ENCODE measurements at places on chromosomes 3 and 15.

- no peak for DNase-seq
Measured at GRCh38 chr3:10240799-10241198, 7.5 kb upstream of the TATDN2 start.

DNA sequence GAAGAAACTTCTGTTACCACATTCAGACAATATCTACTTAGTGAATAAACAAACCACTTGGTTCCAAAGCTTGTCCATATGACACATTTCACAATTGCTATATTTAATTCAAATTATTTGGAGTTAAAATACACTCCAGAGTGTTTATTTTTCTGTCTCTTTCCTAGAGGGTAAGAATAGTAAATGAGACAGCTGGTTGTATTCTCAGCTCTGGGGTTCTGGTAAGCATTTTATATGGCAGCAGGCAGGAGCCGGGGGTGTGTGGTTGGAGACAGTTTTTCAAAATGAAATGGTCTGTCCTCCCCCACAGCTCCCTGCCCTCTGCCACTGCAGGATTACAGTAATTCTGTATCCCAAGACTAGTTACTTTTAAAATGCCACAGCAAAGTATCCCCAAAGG lies 10.9 kb upstream of the SEC61A1 start:
- no peak for DNase-seq

GRCh38 chr3:79255702-79256101 lies 512.1 kb downstream of the ROBO1 start:
- no peak for DNase-seq

DNA sequence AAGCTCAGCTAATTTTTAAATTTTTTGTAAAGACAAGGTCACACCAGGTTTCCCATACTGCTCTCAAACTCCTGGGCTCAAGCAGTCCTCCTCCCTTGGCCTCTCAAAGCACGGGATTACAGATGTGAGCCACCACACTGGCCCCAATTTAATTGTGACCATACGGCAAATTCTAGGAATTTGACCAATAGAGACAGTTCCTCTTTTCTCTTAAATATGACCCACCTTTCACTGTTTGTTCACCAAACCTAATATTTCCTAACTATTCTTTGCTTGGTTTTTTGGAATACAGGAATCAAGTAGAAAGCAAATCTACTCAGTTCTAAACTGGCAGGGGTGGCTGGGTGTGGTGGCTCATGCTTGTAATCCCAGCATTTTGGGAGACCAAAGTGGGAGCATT lies 264.0 kb downstream of the SHQ1 start:
- DNase-seq = no peak

- DNase-seq = no peak
Measured at GRCh38 chr3:167115331-167115934, 264.7 kb downstream of the ZBBX start.

- no peak for DNase-seq
Measured at GRCh38 chr15:60121845-60122244, 117.7 kb downstream of the FOXB1 start.

DNA sequence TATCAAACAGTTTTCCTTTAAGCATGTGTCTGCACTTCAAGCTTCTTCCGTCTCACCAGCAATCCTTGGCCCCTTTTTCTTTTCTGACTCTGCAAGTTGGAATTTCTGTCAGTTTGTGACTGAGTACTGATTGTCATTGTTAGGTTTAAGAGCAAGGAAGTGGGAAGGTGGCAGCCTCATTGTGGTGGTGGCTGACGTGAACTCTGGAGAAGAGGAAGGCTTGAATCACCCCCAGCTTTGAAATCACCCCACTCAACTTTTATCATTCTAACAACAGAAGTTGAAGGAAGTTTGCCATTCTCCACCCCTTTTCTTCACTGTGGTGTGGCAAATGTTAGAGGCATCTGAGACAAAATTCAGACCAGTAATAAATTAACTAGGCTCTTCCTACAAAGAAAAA lies 231.6 kb upstream of the AGTR1 start:
- DNase-seq = peak; percentile 37

DNA sequence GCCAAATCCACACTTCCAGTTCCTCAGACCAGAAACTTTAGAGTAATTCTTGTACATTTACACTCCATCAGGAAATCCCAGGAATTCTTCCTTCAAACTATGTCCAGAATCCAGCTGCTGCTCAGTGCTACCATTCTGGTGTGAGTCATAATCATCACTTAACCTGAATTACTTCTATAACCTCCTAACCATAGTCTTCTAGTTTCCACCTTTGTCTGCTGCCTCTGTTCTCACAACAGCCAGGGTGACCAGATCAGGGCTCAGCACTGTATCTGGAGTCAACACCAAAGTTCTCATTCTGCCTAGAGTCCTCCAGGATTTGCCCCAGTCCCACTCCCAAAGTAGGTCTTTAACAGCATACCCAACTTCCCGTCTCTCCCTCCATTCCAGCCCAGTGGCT lies 3.4 kb downstream of the CLDND1 start:
- peak; percentile 8 for DNase-seq

- DNase-seq = no peak
Measured at GRCh38 chr15:42915654-42916315, 4.8 kb downstream of the TTBK2 start.

DNA sequence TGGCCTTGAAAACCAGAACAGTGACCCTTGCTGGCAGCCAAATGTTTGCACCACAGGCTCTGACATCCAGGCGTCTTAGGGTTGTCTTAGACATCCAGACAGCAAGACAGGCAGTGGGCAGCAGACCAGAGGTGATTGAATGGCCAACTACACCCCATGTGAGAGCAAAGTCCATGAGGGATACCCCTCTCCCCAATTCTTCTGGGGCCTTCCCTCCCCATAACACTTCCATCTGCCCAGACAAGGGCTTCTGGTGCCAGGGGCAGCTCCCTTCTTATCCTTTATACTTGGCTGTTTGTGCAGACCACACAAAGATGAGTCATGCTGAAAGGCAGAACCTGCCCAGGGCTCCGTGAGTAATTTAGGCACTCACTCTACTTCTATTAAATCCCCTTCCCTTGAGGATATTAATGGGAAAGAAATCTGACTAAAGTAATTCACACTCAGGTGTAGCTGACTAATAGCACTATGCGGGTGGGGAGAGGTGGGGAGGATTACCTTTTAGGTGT lies 257.9 kb downstream of the UACA start:
- DNase-seq = peak; percentile 89

DNA sequence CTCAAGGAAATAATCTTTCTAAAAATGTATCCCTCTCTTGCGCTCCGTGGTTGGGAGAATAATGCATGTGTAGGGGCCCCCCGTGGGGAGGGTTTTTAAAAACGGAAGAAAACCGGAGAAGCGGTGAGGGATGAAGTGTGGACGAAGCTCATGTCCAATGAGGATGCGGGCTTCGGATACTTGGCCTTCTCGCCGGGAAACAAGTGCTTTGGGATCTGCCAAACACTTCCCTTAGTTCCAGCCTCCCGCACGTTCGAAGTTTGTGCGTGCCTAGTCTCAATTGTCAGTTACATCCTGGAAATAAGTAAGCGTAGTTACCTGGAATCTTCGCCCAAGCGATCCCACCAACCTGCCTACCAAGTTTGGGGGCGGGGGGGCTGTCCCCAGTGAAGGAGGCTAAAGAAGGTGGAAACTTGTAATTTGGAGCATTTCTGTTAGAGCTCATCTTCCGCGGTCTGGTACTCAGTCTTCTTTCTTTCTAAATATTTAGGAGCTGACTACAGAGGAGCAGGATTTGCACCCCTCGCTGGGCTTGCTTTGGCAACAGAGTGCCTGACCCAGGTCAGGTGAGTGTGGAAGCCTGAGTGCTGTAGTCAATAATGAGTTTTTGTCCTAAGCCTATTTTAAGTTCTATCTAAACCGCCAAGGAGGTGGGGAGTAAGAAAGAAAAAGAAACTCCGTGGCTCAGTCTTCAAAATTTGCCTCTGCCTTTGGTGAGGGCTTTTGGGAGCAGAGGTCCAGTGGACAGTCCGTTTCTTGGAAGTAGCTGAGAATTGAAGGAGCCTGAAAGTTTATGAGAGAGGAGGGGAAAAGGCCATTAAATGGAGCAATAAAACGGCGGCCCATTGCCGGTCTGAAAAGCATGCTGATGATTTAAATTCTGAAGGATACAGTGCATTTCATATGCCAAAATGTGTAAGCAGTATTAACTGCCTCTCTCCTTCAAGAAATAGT lies 1.1 kb downstream of the ITPR1 start:
- peak; percentile 30 for DNase-seq

DNA sequence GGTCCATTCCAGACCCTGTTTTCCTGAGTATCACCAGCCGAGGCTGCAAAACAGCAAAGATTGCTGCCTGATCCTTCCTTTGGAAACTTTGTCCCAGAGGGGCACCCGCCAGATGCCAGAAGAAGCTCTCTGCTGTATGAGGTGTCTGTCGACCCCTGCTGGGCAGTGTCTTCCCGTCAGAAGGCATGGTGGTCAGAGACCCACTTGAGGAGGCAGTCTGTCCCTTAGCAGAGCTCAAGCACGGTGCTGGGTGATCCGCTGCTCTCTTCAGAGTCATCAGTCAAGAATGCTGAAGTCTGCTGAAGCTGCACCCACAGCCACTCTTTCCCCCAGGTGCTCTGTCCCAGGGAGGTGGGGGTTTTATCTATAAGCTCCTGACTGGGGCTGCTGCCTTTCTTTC lies 1121.2 kb downstream of the NSUN3 start:
- no peak for DNase-seq

DNA sequence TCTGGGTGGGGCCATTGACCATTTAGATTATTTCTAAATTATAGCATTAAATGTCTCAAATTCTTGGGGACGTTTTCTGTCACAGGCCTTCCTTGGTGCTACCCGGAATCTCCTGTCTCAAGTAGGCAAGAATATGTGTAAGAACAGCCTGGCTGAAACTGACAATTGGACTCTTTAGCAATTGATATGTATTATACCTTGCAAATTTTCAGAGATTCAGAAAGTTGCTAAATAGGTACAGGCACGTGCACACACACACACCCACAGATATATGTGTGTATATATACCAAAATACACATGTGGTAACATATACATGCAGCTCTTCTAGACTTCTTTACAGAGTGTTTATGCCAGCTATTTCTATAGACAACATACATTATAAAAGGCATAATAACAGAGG lies 213.2 kb upstream of the NR2E3 start:
- no peak for DNase-seq

DNA sequence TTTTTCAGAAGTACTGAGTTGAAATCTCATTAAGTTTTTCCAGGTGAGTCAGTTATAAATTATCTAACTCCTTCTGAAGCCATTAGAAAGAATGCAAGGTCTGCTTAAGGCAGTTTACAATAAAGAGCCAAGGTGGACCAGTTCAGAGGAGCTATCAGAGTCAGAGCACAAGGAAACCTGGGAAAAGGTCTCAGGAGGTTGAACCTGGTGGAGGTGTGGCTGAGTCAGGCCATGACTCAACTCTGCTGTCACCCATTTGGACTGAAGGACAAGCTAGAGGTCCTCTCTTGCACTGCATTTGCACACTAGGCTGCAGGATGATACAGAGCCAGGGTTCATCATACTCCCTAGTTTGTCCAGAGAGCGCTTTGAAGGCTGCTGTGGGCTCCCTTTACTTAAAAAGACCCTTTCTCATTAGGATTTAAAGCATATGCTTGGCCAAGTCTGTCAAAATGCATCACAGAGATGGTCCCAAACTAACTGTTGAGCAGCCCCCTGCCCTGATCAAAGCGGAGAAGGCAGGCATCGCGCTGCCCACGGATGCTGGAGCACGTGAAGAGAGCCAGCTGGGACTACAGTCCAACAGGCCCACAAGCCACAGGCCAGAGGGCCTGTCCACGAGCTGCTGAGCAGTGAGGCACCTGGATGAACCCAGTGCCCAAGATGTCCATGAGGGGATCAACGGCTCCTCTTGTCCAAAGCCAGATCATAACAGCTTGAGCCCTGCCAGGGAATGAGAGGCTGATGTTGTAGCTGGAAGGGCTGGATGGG lies 26.0 kb upstream of the MRPS22 start:
- DNase-seq = no peak
